SK-N-SH (cell line): ENCODE measurements at places on chromosomes 6 and 20. TPM values are rescaled to one million over a fixed set of nuclear protein-coding genes. Genes with fewer than 3 reads are reported as not detected.

- H3K36me3 ChIP-seq: no peaks in the 10 kb centered on the region
- peak; percentile 16 for DNase-seq
These were observed 206.9 kb downstream of the IBTK start for GRCh38 chr6:82040405-82041221.

- H3K36me3 ChIP-seq: no peaks in the 10 kb centered on the region
- H3K27me3 ChIP-seq: no peaks in the 10 kb centered on the region
- H3K4me3 ChIP-seq: no peak overlapping the region
- no peaks in the 10 kb centered on the region for H3K4me1 ChIP-seq
These were observed 177.2 kb upstream of the TAB2 start for GRCh38 chr6:149140137-149140909.

The TMEM200A gene
- 32.6 and 36.0 TPM in 2 replicates for polyA plus RNA-seq

The CEP162 gene
- 1.2 and 1.4 TPM in 2 replicates for polyA plus RNA-seq

The SLC17A2 gene
- polyA plus RNA-seq: not detected in 2 replicates
